ENCODE measurements at places on chromosomes 12 and 14.
A peak's percentile ranks its signal among the peaks of the same experiment; 100 is the strongest.

DNA sequence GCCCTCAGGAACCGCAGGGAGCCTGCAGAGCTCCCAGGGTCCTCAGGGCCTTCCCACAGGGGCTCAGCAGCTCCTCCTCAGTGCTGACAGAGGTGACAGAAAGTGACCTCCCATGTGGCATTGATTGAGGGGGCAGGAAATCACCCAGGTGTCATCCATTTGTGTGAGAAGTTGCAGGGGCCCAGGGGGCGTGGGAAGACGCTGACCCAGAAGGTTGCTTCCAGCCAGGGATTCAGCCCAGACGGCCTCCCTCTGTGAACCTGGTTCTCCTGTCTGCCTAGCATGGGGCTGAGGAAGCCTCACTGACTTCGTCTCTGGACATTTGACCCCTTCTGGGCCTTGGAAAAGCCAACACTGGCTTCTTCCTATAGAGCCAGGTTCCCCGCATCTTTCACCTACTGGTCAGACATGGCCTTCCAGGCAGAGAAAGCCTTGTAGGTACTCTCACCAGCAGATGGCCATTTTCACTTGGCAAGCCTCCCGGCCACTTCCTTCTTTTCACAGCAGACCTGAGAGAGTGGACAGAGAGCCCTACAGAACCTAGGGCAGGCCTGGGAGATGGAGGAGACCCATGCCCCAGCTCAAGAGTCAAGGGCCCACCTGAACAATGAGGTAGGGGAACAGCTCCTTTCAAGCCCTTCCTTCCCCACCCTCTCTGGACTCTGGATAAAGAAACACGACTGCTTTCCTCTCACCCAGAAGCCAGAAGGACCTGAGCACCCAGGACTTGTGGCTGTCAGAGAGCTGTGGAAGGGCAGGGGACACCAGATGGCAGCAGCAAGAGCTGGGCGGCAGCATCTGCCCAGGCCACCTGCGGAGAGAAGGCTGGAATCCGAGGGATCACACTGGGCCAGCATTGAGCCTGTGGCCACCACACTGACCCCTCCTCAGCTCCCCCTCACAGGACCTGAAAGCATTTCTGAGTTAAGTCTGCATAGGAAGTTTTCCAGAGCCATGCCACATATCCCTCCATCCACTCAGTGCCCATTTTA, 377.8 kb downstream of the DPF3 start:
- DNase-seq: no peak
- H3K27me3 ChIP-seq: no peaks in the 10 kb centered on the region
- H3K4me3 ChIP-seq: no peak overlapping the region
- no peak overlapping the region for H3K27ac ChIP-seq
- no peaks in the 10 kb centered on the region for H3K4me1 ChIP-seq

DNA sequence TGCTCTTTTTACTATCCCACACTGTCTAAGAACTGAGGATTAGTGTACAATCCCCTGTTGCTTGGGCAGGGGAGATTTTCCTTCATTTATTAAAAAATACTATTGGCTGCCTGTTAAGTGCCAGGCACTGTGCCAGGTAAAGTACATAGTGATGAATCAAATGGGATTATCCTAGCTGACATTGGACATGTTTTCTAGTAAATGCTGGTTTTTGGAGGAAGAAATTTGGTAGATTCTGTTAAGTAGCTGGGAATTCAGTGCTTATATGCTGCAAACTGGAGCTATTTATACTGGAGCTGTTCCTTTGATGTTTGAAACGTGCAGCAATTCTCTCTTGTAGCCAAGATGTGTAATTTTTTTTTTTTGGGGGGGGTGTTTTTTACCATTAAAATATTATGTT, 299.6 kb downstream of the EMP1 start:
- DNase-seq: no peak
- no peaks in the 10 kb centered on the region for H3K36me3 ChIP-seq
- H3K4me3 ChIP-seq: no peak overlapping the region

GRCh38 chr12:106018286-106018685, 120.5 kb downstream of the NUAK1 start:
- H3K27ac ChIP-seq: no peak overlapping the region
- H3K27me3 ChIP-seq: no peaks in the 10 kb centered on the region

DNA sequence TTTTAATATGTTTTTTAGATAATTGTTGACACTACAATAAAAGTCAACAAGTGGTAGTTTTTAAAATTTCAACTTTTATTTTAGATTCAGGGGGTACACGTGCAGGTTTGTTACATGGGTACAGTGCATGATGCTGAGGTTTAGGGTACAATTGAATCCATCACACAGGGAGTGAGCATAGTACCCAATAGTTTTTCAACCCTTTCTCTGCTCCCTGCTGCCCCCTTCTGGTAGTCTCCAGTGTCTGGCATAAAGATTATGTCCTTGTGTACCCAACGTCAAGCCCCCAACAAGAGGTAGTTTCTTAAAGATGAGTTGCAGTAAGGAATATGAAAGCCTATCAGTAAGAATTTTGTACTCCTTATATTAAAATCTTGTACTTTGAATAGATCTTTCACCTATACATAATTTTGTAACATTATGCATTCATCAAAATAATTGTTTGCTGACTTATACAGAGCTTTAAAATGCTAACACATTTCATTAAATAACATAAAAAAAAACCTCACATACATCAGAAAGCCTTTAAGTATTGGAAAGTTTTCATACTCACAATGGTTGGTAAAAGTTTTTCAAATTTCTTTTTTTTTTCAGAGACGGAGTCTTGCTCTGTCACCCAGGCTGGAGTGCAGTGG, 5.4 kb upstream of the RALGAPA1 start:
- no peaks in the 10 kb centered on the region for H3K4me1 ChIP-seq
- no peaks in the 10 kb centered on the region for H3K27me3 ChIP-seq
- H3K36me3 ChIP-seq: no peaks in the 10 kb centered on the region
- DNase-seq: no peak

DNA sequence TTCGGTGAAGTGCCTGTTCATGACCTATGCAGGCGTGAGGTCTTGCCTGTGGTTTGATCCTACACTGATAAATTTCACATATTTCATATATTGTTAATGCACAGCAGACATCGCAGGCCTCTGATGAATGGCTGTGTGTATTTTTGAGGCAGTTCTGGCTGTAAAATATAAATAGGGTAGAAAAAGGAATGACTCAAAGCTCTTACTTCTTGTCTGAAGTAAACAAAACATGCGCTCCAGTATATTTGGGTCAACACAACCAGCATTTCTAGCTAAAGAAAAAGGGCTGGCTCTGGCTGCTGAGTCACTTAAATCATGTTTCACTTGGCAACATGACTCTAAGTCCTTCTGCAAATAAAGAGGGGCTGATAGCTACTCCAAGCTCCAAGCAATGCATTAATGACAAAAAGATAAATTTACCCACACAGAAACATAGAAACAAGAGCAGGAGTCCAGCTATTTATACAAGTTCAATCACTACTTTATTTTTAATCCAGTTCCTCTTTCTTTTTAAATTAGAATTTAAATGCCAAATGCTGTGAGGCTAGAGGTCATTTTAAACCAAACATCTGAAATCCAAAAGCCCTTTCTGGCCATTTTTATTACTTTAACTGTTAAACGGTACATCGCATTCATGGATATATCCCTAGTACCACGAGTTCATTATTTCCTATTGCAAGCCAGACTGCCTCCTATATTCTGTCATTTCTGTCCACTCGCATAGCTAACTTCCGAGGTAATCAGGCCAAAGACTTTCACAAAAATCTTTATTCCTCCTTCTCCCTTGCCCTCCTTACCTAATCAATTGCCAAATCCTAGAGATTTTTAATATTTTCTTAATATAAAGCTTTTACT, 54.3 kb upstream of the TMCC3 start:
- H3K36me3 ChIP-seq: no peaks in the 10 kb centered on the region
- H3K27ac ChIP-seq: peak overlapping the region; percentile 69
- H3K4me1 ChIP-seq: peaks cover 59% of the 10 kb centered on the region
- DNase-seq: no peak
- H3K27me3 ChIP-seq: no peaks in the 10 kb centered on the region
- no peak overlapping the region for H3K4me3 ChIP-seq

DNA sequence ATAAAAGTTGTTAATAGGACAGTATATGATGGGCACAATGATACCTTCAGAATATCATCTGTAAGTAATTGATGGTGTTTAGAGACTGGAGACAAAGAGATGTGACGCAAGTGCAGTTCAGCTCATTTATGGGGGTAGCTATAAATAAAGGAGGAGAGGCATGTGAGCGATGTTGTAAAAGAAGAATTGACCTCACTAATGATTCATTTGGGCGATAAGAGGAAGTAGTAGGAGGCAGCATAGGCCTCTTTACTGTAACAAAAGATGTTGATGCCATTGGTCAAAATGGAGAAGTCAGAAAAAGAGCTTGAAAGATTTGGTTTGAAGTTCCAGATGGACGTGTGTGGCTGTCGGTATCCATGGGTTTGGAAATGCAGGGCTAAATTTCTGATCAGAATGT, 70.0 kb downstream of the FLRT2 start:
- no peak overlapping the region for H3K4me3 ChIP-seq
- no peaks in the 10 kb centered on the region for H3K4me1 ChIP-seq
- H3K27me3 ChIP-seq: no peaks in the 10 kb centered on the region
- DNase-seq: no peak
- H3K27ac ChIP-seq: no peak overlapping the region

Data from vagina (tissue), 2 donors.